ENCODE measurements at places on chromosomes 2 and 18.

DNA sequence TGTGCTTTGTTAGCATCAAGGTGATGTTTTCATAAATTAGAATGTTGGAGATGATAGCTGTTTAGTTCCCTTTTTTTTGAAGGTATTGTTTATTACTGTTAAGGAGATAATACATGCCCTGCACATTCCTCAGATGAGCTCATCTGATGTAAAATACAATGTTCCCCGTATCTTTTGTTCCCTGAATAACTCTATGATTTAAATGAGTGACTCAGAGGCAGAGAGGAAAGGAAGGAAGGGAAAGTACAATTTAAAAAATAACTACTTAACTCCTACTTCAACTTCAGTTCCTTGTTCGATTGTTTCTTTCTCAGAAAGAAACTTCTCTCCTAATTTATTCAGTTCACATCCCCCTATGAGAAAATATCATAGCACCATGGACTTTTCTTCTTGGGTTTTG, 208.7 kb downstream of the KCNE4 start:
- DNase-seq: no peak

DNA sequence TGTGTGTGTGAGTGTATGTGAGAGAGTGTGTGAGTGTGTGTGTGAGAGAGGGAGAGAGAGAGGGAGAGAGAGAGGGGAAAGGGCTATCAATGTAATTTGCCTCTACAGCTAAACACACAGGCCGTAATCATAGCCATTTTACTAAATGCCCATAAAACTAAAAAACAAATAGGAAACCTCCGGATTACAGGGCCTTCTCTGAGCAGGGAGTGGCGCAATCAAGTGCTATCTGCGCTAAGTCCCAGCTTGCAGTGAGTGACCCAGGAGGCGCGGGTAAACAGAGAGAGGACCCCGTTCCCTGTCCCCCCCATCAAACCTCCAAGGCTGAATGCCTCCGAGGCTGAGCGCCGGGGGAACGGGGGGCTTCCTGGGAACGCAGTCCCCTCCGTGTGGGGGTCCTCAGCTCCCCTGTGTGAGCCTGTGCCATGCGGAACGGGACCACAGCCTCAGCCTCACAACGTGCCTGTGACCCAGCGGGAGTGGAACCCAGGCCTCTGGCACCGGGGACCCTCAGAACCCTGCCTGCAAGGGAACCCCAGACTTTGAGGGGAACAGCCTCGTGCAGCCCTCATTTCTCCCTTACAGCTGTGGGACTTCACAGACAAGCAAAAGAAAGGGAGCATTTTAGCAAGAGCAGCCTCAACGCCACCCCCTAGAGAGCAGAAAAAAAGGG, 54.7 kb upstream of the ID2 start:
- DNase-seq: no peak

- DNase-seq: no peak
Measured at GRCh38 chr2:216920937-216921456, 61.1 kb upstream of the TNP1 start.

DNA sequence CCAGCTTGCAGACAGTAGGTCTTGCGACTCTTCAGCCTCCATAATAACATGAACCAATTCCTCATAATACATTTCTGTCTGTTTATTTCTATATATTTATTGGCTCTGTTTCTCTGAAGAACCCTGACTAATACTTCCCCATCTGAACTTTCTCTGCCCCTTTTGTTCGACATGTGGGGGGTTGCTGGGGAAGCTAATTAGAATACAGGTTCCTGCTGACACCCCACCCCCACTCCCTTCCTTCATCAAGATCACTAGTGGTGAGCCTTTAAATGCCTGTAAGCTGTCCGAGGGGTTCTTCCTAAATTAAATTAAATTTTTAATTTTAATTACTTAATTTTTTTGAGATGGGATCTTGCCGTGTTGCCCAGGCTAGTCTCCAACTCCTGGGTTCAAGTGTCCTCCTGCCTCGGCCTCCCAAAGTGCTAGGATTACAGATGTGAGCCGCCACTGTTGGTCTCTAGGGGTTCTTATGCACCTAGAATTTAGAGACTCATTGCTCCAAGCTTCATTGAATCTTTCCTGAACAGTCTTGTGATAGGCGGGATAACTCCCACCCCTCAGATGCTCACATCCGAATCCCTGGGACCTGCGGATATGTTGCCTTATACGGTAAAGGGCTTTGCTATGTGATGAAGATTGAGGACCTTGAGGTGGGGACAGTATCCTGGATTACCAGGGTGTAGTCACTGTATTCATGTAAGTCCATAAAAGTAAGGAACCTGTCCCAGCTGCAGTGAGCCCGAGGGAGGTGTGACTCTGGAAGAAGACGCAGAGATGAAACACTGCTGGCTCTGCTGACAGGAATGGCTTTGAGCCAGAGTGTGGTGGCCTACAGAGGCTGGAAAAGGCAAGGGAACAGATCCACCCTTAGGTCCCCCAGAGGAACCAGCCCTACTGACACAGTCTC, 26.2 kb downstream of the HPCAL1 start:
- DNase-seq: no peak

DNA sequence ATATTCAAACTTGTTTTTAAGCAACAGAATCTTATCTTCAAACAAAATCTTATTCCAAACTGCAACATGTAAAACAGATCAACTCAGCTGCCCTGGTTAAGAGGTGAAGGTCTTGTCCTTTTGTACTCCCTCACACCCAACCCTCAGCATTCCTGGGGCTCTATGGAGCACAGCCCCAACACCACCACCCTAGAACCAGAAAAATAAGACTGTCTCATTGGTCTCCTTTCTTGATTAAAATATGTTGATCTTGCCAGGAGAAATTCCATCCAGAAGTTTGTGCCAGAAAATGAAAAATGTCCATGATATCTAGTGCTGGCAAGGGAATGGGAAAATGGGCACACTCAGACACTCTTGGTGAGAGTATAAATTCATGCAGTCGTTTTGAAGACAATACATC, 62.1 kb upstream of the TMEM17 start:
- no peak for DNase-seq

DNA sequence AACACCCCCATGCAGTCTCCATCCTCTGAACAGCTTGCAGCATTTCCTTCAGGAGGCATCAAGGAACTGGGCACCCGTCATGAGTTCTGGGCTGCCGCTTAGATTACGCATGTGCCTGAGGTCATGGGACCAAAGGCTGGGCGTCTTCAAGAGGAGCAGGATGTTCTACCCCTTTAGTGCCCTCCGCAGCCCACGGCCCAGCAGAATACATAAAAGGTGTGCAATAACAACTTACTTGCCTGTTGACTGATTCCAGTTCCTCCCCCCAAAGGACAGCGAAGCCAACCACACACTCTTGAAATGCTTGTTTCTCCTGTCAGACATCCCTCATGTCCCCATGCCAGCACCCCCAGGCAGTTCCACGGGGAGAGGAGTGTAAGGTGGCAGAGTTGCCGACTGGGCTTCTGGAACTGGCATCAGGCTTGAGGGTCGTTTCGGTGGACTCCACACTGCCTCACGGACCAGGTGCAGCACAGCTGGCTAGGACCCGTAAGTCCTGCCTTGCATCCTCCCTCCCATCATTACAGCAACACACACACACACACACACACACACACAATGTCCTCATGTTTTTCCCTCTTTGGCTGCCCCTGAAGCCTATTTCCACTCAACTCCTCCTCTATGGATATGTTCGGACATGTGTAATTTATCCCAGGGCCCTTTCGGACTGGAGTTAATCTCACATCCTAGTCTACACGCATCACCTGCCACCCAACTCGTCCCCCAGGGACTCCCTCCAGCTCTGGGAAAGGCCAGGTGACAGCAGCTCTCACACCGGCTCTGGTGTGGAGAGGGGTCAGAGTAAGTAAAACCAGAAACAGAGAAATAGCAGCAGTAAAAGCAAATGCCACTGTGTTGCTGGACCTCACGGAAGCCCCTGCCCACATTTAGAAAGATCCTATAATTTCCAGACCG, 200.7 kb downstream of the BCL11A start:
- DNase-seq: no peak

GRCh38 chr2:207724113-207724512, 12.7 kb downstream of the CCNYL1 start:
- no peak for DNase-seq

DNA sequence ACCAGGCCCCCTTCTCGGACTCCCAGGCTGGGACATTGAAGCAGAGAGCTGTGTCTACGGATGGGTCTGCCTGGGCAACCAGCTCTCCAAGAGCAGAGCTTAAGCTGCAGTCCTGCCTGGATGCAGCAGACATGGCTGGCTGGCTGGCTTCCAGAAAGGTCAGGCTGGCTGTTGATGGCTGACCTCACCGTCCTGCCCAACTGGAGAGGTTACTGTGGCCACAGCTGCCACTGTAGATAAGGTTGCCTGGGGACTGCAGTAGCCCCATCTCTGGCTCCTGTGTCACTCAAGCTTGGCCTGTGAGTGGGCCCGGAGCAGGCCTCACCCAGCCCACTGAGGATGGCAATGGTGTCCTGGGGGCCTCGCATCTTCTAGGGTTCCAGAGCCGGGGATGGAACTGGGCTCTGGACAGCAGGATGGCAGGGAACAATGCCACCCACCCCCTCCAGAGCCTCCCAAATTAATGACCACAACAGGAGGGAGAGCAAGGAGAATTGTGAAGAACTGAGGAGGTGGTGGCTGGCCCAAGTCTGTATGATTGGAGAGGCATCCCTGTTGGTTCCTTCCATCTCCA, 37.0 kb upstream of the FOSL2 start:
- no peak for DNase-seq

- no peak for DNase-seq
Measured at GRCh38 chr2:195456771-195457170, 200.3 kb upstream of the SLC39A10 start.

GRCh38 chr2:129388870-129389269, 590.6 kb upstream of the RAB6C start:
- DNase-seq: no peak

DNA sequence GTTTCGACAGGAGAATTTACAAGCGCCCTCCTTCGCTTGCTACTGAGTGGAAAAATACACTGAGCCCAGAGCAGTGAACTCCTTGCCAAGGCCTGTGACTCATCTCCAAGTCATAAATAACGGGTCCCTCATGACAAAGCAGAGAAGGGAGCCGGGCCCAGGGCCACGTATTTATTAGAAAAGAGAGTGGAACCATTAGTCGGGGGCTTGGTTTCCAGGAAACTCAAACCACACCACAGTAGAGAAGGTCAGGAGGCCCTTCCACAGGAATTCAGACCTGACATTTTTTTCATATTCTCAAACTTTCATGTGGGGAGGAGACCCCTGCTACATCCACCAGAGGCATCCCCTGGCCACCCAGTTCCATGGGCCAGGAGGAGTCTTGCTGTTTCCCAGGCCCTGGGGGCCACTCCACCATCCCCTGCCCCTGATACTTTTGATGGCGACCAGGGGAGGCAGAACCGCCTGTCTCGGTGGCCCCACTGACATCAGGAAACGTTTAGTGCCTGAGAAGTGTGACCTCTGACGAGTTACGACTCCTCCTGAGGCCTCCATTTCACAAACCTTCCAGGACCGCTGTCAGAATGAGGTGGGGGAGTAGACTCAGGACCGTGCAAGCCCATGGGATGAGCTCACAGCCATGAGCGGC, 289.7 kb downstream of the DYSF start:
- DNase-seq: peak; percentile 52

- no peak for DNase-seq
Measured at GRCh38 chr18:55491616-55492015, 96.4 kb downstream of the TCF4 start.

DNA sequence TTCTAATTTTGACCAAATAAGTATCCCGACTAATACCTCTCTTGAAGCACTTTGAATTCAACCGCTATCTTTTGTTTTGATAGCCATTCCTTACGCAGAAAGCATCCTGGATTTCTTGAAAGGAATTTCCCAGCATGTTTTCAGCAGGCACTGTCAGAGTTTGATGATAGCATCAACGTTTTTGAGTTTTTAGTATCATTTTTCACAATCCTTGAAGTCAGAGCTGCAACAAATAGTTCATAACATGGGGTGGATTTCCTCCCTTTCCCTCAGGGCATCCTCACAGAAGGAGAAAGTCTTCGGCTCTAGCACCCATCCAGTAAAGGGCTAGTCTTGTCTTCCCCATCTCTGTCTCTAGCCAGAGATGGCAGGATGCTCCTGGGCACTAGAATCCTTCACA, 46.2 kb downstream of the ANKRD44 start:
- no peak for DNase-seq

- no peak for DNase-seq
Measured at GRCh38 chr2:191818725-191819350, 28.1 kb downstream of the CAVIN2 start.

- no peak for DNase-seq
Measured at GRCh38 chr2:82740527-82740926, 1718.6 kb downstream of the SUCLG1 start.

DNA sequence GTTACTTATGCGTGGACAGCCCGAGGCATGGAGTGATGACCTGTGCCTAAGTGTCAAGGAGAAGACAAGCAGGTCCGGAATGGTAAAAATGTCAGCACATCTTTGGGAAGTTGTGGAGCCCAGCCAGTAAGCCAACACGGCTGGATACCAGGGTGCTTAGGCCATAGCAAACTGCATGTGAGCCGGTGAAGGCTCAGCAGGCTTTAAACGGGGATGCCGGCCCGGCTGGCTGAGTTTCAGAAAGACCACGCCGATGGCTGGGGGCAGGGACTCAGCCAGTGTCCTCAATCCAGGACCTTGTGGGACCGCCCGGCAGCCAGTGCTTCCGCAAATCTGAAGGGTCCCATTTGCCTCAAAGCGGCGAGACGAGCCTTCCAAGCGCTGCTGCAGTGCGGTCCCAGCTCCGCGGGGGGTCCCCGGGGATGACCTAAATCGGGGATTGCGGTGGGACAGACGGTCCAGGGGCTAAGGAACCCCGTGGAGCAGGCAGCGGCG, 946 bp upstream of the AGAP1 start:
- no peak for DNase-seq

DNA sequence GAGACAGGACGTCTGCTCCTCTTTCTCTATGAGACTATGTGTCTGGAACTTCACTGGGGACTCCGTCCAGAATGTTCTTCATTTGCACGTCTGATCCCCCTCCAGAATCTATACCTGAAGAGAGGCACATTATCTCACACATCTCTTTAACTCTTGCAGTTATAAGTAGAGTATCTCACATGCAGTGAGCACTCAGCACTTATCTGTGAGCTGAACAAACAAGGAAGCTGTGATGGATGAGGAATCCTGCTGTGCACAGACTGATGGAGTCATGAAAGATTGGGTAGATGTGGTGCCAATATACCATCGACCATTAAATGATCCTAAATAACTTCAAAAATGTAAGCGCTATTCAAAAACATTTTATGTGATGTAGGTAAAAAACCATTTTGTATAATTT, 888.3 kb upstream of the CELF4 start:
- no peak for DNase-seq

- no peak for DNase-seq
Measured at GRCh38 chr2:86541334-86541733, 21.9 kb downstream of the CHMP3 start.

GRCh38 chr2:214504599-214505376, 93.9 kb downstream of the VWC2L start:
- no peak for DNase-seq

GRCh38 chr18:46060359-46060841, 11.7 kb downstream of the PSTPIP2 start:
- DNase-seq: no peak

Data from NCI-H460 (cell line).